MM.1S (cell line): ENCODE measurements at places on chromosomes 7 and 10.

GRCh38 chr7:50185951-50186682, 93.1 kb upstream of the ZPBP start:
- DNase-seq, result no peak

GRCh38 chr7:36217961-36218284, 64.9 kb downstream of the EEPD1 start:
- no peak for DNase-seq

DNA sequence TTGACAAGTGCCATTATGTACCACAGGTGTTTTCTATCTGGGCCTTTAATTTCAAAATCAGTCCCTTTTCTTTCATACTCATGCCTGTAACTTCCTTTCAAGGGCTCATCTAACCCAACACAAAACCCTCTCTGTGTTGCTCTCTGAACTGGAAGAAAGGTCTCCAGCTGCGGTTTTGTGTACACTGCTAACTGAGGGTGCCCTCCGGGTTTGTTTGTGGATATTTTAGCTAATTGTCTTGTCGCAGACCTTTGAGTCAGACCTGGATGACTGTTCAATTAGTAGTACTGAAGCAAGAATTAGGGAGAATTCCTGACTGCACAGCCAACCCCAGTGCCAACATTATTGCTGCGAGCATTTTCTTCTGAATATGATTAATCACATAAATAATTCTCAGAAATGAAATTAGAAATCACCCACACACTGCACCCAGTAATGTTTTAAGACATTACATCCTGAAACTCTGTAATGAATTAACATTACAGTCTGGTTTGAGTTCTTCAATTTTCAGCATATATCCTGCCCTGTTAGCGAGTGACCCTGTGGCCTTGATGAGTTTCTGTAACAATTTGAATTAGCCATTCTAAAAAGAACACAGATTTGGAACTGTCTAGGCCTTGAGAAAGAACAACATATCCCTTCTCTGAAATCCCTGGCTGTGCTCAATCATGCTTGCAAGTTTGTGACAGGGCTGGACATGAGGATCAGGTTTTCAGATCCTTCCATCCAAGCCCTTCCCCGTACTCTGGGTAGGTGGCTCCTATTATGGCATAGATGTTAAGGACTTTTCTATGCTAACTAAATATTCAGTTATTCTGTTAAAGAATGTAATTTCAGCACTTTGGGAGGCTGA, 460.1 kb downstream of the PLXDC2 start:
- no peak for DNase-seq

GRCh38 chr7:67398916-67399315, 402.3 kb downstream of the TYW1 start:
- no peak for DNase-seq

DNA sequence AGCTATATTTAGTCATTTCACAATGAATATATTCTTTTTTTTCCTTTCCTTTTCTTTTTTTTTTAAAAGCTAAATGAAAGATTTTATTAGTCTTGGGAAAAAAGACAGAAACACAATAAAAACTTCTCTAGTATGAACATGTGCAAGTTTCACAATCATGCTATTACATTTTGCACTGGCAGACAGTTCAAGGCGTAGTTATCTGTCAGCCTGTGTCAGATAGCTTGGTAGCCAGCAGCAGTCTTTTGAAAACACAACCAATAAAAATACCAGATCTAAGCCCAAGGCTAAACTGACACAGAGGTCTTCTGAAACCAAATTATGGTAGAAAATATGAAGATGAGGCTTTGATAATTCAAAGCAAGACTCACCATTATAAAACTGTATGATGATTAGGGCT, 205.8 kb upstream of the TEX47 start:
- DNase-seq, result no peak

- no peak for DNase-seq
These were observed 9.7 kb upstream of the TTYH3 start for GRCh38 chr7:2621948-2622640.

- DNase-seq, result no peak
These were observed 440.3 kb upstream of the FOXK1 start for GRCh38 chr7:4241791-4242190.

GRCh38 chr7:141268614-141269013, 194.8 kb downstream of the TMEM178B start:
- peak; percentile 84 for DNase-seq

- no peak for DNase-seq
These were observed 561.8 kb downstream of the ATRNL1 start for GRCh38 chr10:115654961-115655360.

GRCh38 chr7:47149208-47149839, 432.6 kb downstream of the TNS3 start:
- no peak for DNase-seq

DNA sequence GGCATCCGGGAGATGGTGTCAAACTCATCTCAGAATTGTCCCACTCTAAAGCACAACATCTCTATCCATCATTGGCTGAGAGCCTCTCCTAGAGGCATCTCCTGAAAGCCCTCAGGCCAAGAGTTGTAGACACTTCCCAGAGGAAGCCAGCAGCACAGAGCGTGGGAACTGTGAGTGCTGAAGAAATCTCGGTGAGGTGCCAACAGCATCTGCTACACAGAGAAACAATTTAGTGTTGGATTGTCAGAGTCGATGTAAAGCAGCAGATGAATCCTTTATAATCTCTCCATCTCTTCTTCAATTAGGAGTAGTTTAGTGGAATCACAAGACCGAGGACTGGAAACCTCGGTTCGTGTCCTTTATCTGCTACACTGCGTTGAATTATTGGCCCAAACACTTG, 172.2 kb downstream of the C7orf25 start:
- no peak for DNase-seq

DNA sequence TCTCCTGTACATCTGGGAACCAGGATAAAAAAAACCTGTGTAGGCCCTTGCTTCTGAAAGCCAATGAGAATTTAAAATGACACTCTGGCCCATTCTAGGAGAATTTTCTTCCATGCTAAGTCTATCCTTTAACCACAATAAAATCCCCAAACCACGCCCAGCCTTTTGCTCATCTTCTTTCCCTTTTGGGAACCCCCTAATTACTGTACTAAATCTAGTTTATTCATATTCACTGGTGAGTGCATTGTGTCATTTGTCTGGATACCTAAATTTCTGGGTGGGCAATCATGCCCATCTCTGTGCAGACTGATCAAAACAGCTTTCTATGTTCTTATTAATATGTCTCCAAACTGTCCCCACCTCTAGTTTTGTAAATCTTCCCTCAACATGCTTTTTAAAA, 11.7 kb upstream of the CDK14 start:
- no peak for DNase-seq

DNA sequence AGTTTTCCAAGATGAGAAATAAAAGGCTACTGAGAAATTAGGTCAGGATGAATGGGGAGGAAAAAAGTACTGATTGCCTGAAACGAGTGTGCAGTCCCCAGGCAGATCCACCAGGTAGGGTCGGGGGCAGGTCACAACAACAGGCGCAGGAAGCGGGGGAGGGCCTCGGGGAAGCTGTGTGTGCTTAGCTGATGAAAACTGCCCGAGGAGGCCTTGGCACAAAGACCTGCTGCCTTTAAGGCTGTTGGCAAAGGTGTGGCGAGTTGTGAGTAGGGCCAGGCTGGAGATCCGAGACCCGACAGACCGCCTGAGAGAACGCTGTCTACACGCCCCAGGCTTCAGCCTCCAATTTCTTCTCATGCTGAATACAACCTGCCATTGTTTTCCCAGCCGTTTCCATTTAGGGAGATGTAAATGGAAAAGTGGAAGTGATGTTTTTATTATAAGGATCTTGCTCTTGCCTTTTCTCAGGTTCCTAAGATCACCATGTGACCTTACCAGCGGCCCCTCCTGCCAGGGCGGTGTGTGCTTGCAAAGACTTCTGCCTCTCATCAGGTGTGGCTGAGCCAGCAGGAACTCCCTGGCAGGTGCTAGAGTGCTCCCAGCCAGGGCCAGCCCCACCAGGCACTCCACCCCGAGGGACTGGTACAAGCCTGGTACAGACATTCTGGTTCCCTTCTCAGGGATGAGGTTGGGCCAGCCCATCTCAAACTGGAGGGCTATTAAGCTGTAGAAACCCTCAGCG, 60.8 kb downstream of the DLG5 start:
- DNase-seq, result no peak

GRCh38 chr7:114345494-114345893, 69.1 kb upstream of the FOXP2 start:
- peak; percentile 76 for DNase-seq

DNA sequence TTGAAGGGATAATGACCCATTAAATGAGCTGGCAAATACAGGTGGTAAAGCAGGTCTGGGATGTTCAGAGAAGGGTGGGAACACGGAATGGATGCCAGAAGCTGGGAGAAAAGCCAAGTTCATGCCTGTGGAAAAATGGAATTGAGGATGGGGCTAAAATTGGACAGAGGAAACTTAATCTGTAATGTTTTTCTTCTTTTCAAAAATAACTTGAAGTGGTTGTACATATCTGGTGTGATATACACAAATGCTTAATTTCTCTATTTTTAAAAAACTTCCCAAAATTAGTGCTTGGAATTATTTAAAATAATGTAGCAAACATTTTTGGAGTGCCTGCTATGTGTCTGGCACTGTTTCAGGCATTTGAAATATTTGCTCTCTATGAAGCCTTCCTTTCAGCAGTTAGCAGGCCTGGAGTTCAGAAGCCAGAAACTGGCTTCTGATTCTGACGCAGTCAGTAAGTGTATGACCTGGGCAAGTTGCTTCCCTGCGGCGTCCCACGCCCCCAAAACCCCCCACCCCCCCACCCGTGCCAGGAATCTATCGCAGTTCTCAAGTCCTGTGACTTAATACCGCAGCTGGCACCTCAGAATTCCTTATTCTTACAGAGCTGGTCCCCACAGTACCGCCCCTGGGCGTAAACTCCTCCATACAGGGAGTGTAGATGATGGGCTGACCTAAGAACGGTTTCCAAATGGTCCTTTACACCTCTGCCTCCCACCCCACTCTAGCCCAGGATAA, 828 bp upstream of the MALSU1 start:
- DNase-seq, result no peak

- DNase-seq, result no peak
These were observed 36.3 kb downstream of the C7orf33 start for GRCh38 chr7:148626828-148627227.

- DNase-seq, result no peak
These were observed 35.3 kb upstream of the KCNIP2 start for GRCh38 chr10:101878869-101879268.

DNA sequence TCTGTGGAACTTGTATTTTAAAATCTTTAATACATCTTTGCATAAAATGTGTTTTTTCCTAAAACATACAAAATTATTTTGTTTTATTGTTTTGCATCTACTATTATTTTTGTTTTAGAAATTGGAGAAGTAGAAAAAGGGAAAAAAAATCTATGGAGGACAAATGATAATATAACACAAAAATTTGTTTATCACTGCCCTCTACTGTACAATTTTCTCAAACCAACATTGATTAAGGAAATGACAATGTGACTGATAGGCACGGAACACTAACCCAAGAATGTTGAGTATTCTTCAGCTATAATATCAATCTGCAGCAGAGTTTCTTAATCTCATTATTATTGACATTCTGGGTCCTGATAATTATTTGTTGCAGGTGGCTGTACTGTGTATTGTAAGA, 9.5 kb upstream of the ING3 start:
- DNase-seq, result peak; percentile 27

DNA sequence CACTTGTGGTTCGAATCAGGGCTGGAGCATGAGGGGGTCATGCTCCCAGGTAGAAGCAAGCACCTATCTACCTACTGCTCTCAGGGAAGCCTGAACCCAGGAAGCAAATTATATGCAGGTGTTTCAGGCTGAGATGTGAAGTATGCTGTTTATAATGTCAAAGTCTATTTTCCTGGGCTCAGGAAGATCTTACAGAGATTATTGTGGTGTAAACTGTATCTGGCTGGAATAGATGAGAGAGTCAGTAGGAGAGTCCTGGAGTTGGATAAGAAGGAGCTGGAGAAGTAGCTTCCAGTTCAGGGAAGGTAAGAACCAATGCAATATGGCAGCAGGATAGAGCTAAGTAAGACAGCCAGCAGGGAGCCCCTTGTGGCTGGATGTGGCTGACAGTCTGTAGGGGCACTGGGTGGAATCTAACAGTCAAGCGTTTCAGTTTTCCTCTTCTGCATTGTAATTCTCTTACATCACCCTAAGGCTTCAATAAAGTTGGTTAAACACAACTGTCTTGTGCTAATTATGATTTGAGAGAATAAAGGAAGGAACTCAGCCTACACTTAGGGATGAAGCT, 105.9 kb upstream of the EEPD1 start:
- no peak for DNase-seq

GRCh38 chr7:14717816-14718215, 184.7 kb downstream of the DGKB start:
- DNase-seq, result no peak

DNA sequence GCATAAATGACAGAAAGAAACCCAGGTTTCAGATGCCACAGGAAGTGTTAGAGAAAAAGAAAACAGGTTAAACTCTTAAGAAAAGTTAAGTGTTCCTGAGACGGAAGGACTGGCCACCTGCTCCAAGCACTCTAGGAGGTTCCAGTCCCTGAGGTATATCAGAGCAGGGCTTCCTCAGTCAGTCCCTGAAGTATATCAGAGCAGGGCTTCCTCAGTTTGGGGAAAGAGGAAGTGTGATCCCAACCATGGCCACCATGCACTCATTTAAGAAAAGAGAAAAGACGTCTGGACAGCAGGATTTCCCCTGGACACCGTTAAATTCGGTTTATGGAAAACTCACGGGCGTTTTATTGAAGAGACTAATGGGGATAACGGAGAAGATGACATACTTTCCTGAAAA, 133.4 kb upstream of the PFKP start:
- no peak for DNase-seq

DNA sequence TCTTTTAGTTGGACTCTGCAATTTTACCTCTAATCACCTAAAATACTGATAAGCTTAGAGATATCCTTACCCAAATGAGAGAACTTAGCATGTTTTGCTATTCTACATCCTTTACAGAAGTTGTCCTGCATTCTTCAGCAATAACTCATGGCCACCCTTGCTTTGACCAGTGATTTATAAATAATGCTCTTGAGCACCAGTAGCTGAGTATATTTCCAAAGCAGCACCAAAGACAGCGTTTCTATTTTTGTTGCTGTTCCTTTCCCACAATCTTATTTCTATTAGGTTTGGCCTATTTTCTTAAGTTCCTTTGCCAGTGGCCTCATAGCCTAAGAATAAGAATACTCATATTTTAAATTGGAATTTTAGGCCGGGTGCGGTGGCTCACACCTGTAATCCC, 15.0 kb downstream of the ARPC1A start:
- DNase-seq, result no peak

DNA sequence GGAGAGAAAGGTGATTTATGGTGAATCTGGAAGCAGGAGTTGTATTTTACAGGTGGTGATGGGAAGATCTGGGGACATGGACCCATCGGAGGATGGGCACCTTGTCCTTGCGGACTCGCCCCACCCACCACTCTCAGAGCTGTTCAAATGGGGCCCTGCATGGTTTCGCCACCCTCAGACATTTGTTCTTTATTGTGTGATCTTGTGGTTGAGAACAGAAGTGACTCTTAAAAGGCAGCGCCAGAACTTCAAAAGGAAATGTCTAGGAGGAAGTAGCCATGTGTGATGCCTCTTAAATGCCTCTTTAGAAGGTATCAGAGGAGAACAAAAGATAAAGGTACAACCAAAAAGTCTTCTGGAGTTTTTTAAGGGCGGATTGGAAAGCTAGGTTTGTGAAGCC, 205.7 kb downstream of the KIAA1217 start:
- peak; percentile 69 for DNase-seq

GRCh38 chr10:33258967-33259366, 75.5 kb downstream of the NRP1 start:
- no peak for DNase-seq
